ENCODE measurements at places on chromosomes 16 and 17.

DNA sequence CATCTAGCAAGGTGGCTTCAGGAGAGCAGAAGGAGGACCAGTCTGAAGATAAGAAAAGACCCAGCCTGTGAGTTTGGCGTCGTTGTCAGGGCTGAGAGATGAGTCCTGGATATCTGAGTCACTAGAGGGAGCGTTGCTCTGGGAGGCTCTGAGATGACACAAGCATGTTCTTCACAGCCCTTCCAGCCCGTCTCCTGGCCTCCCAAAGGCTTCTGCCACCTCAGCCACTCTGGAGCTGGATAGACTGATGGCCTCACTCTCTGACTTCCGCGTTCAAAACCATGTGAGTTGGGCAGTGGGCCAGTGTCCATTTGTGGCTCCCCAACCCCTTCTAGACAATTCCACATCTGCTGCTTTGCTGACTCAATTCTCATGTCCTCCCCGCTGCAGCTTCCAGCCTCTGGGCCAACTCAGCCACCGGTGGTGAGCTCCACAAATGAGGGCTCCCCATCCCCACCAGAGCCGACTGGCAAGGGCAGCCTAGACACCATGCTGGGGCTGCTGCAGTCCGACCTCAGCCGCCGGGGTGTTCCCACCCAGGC is 2.3 kb downstream of the TGFB1I1 start:
- no peak for DNase-seq

DNA sequence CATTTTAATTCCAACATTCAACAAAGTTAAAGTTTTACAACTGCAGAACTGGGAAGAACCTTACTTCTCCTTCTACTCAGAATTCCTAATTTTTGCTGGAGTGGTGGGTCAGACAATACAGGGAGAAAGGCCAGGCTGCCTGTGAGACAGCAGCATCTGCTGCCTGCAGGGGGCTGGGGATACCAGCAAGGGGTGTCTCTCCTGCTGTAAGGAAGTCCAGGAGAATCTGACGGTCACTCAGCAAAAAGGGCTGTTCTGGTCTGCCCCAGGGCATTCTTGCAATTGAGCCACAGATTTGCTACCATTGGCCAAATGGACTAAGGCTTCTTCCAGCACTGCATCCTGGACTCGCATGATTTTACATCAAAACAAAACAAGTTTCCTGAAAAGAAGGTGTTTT is 426.6 kb upstream of the CDH11 start:
- DNase-seq = no peak

- no peak for DNase-seq
Observed at GRCh38 chr17:78381601-78382232, 3.3 kb downstream of the PGS1 start.

GRCh38 chr16:7270823-7271222 is 61.8 kb upstream of the RBFOX1 start:
- DNase-seq = no peak

DNA sequence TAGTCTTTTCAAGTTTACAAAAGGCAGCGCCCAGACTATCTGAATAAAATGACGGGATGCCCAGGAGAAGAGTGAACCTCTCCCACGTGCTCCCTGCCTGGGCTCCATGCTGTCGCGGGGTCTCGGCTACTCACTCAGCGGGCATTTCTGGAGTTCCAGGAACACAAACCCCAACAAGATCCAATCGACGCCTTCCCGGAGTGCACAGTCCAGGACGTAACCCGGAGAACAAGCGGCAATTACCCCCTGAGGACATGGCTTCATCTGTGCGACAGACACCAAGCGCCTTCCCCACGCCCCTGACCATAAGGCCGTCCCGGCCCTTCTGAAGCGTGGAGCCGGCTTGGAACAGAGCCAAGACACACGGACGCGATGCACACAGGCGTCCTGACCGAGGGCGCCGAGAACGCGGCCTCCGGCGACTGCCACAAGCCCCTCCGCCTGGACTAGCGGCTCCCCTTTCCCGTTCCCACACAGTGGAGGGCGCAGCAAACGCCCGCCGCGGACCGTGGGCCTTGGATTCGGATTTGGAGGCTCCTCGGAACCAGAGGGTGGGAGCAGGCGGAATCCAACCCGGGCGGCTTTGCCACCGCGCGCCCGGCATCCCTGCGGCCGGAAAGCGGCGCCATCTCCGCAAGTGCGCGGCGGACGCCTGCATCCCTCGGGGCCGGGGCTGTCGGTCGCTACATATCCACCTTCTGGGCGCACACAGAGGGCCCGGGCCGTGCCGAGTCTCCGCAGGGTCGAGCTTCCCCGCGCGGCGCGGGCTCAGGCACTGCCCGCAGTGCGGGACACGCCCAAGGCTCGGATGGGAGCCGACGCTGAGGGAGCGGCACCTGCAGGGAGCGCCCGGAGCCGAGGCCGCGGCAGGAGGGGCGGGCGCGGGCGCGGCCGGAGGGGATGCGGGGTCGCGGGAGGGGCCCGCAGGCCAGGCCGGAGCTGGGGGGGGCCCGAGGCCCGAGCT is 725 bp downstream of the ABCA3 start:
- DNase-seq = no peak

GRCh38 chr17:79980246-79981043 is 55.2 kb downstream of the TBC1D16 start:
- no peak for DNase-seq

Data from renal cortex interstitium (tissue), 15 donors.